ENCODE measurements at places on chromosomes 5 and 9.

DNA sequence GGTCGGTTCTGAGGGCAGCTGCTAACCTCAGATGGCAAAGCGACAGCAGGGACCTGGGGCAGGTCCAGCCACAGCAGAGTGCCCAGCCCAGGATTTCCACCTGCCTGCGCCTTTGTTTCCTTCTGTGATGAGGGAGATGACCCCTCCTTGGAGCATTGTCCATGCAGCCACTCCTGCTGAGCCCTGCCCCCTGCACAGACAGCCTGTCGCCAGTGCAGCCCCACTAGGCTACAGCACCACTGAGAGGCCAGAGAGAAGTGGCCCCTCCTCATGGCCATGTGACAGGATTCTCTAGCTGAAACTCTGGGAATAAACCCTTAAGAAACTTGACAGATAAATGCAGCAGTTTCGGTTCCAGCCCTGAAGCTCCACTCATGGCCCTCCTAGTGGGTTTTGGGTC, 10.5 kb upstream of the MRNIP start:
- H3K4me1 ChIP-seq, result no peaks in the 10 kb centered on the region
- no peak overlapping the region for H3K27ac ChIP-seq
- DNase-seq, result no peak
- no peaks in the 10 kb centered on the region for H3K27me3 ChIP-seq

- DNase-seq, result no peak
- no peaks in the 10 kb centered on the region for H3K36me3 ChIP-seq
- H3K27ac ChIP-seq, result no peak overlapping the region
- no peak overlapping the region for H3K4me3 ChIP-seq
- H3K4me1 ChIP-seq, result no peaks in the 10 kb centered on the region
Observed at GRCh38 chr5:120098902-120099535, 365.1 kb upstream of the PRR16 start.

DNA sequence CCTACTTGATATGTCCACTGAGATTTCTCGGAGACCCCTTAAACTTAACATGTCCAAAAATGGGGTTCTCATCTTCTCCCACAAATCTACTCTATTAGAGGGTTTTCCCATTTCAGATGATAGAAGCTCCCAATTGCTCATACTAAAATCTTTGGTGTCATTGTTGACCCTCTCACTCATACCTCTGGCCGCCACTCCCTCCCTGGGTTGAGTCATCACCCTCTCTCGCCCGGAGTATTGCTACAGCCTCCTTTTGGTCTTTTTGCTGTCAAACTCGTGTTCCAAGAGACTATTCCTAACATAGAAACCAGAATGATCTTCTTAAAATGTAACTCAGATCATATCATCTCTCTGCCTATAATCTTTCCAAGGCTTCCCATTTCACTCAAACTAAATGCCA, 91.0 kb upstream of the GNAQ start:
- H3K4me1 ChIP-seq, result peaks cover 2% of the 10 kb centered on the region
- no peak overlapping the region for H3K27ac ChIP-seq
- H3K27me3 ChIP-seq, result no peaks in the 10 kb centered on the region
- DNase-seq, result no peak
- H3K36me3 ChIP-seq, result no peaks in the 10 kb centered on the region
- no peak overlapping the region for H3K4me3 ChIP-seq

DNA sequence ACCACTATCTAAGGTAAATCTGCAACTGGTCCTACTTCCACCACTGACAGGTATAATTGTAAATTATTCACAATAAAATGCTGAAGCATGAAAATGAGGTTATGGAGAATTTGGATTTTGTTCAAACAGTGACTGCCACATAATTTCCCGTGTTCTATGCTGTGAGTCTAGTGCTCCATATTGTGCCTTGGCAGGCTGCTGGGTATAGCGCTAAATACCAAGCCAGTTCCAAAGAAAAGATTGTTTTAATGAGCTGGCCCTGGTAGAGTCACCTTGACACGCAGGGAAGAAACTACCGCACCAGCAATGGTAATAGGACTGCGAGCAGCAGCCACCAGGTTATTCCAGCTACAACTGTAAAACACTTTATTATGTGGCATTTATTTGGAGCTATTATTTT, 30.4 kb downstream of the PSMB7 start:
- H3K4me3 ChIP-seq, result no peak overlapping the region
- H3K4me1 ChIP-seq, result peaks cover 6% of the 10 kb centered on the region
- H3K27me3 ChIP-seq, result no peaks in the 10 kb centered on the region
- no peak for DNase-seq
- peaks cover 42% of the 10 kb centered on the region for H3K36me3 ChIP-seq
- H3K27ac ChIP-seq, result no peak overlapping the region

GRCh38 chr5:107483231-107484024, 187.3 kb downstream of the EFNA5 start:
- H3K27ac ChIP-seq, result no peak overlapping the region
- no peaks in the 10 kb centered on the region for H3K27me3 ChIP-seq
- no peak overlapping the region for H3K4me3 ChIP-seq
- peaks cover 4% of the 10 kb centered on the region for H3K4me1 ChIP-seq

- H3K4me3 ChIP-seq, result no peak overlapping the region
- no peaks in the 10 kb centered on the region for H3K4me1 ChIP-seq
- H3K27ac ChIP-seq, result no peak overlapping the region
- H3K27me3 ChIP-seq, result no peaks in the 10 kb centered on the region
- no peak for DNase-seq
Observed at GRCh38 chr5:59819806-59820205, 73.7 kb downstream of the PDE4D start.

GRCh38 chr9:92649007-92649406, 20.9 kb downstream of the IPPK start:
- H3K27ac ChIP-seq, result no peak overlapping the region
- H3K36me3 ChIP-seq, result peaks cover 66% of the 10 kb centered on the region
- no peak overlapping the region for H3K4me3 ChIP-seq

DNA sequence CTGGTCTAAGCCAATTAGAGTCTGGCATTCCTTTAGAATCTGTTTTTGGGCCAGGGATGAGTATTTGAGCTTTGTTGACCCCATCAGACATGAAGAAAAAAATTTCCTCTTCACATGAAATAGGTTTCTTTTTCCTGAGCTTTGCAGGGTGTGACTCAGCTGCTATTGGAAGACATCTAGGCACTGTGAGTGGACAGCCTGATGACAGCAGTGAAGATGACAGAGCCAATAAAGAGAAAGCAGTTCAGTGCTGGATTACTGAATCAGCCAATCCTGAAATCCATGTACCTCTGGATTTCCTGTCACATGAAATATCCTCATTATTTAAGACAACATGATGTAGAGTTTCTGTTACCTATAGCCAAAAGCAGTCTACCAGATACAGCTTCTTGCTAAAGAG, 51.3 kb upstream of the GRIA1 start:
- no peaks in the 10 kb centered on the region for H3K4me1 ChIP-seq
- no peak overlapping the region for H3K27ac ChIP-seq
- no peak overlapping the region for H3K4me3 ChIP-seq
- no peaks in the 10 kb centered on the region for H3K36me3 ChIP-seq
- peaks cover 2% of the 10 kb centered on the region for H3K27me3 ChIP-seq

- no peaks in the 10 kb centered on the region for H3K27me3 ChIP-seq
- no peak overlapping the region for H3K4me3 ChIP-seq
- no peaks in the 10 kb centered on the region for H3K36me3 ChIP-seq
- no peak for DNase-seq
- no peak overlapping the region for H3K27ac ChIP-seq
Observed at GRCh38 chr5:103938146-103938695, 375.6 kb upstream of the NUDT12 start.

DNA sequence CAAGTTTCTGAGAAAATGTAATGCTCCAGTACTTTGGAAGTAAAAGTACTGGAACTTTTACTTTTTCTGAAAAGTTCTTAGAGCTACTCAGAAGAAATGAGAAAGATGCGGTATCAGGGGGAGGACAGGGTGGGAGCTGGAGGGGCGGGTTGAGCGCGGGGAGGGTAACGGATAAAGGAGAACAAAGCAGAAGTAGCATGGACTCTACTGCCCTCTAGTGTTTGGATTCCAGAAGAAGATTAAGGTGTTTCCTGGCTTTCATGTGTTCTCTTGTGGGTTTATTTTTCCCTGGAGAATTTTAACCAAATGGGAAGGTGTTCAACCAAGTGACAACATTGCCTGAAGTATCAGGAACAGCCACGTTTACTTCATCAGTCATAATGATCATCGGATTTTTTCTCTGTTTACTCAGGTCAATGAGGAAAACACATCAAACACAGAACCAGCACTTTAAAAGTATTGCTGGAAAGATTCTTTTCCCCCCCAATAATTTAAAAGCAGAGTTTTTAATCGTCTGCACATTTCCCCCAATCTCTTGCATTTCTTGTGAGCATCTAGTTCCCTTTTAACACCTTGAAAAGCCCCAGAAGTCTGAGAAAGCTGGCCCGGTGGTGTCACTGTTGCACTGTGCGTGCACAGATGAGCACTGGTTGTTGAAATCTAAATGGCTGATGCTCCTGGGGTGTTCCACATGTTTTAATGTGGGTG, 190.6 kb downstream of the MPDZ start:
- peaks cover 6% of the 10 kb centered on the region for H3K4me1 ChIP-seq
- no peak overlapping the region for H3K27ac ChIP-seq
- no peaks in the 10 kb centered on the region for H3K36me3 ChIP-seq
- DNase-seq, result peak; percentile 59

GRCh38 chr5:53355316-53355715, 125.1 kb upstream of the FST start:
- no peak for DNase-seq
- H3K27me3 ChIP-seq, result no peaks in the 10 kb centered on the region
- no peak overlapping the region for H3K4me3 ChIP-seq

- H3K27ac ChIP-seq, result no peak overlapping the region
- peaks cover 9% of the 10 kb centered on the region for H3K4me1 ChIP-seq
- no peak overlapping the region for H3K4me3 ChIP-seq
- H3K27me3 ChIP-seq, result no peaks in the 10 kb centered on the region
- no peak for DNase-seq
Observed at GRCh38 chr9:92671323-92671722, 1.4 kb upstream of the IPPK start.

DNA sequence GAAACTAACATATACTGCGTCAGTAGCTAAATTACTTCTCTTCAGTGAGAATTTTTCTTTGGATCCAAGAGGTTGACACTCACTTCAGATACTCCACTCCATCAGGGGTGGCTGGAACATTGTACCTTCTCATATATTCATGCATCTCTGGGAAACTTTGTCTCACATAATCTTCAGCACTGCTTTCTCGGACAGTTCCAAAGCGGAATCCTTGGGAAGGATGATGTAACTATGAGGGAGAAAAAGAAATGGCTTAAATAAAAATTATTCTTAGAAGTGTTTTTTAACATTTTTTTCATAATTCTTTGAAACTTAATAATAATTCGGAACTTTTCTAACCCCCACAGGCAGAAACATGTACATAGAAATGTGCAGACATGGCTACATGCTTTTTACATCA, 33.4 kb upstream of the PPP3R2 start:
- no peak overlapping the region for H3K4me3 ChIP-seq
- H3K27me3 ChIP-seq, result no peaks in the 10 kb centered on the region
- H3K36me3 ChIP-seq, result no peaks in the 10 kb centered on the region
- DNase-seq, result peak; percentile 5

DNA sequence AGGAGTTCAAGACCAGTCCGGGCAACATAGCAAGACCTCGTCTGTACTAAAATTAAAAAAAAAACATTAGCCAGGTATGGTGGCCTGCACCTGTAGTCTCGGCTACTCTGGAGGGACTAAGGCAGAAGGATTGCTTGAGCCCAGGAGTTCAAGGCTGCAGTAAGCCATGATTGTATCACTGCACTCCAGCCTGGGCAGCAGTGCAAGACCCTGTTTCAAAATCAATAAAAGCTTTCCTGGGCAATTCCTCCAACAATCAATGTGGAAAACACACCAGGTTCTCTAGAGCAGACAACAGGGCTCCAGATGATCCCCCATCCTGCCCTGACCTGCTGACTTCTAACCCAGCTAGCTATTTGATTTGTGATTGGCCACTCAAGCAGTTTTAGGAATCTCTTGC, 1.2 kb downstream of the AK8 start:
- no peak for DNase-seq
- no peaks in the 10 kb centered on the region for H3K27me3 ChIP-seq
- no peak overlapping the region for H3K27ac ChIP-seq
- peaks cover 5% of the 10 kb centered on the region for H3K4me1 ChIP-seq

DNA sequence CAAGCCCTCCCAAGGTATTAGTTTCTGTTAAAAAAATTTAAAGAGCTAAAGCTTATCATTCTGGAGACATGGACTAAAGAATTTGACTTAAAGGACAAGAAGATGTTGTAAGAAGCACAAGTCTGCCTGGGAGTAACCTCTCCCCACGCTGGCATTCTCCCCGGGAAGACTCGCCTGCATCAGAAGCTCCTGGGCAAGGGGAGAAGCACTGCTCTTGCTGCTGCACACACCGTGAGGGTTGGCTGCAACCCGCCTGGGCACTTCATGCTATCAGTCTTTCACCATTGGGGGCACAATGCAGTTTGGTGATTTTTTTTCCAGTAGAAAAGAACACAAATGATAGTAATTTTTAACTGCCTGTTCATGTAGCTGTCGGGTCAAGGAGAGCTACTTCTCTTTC, 192.5 kb upstream of the PANK3 start:
- no peaks in the 10 kb centered on the region for H3K36me3 ChIP-seq
- no peak for DNase-seq

DNA sequence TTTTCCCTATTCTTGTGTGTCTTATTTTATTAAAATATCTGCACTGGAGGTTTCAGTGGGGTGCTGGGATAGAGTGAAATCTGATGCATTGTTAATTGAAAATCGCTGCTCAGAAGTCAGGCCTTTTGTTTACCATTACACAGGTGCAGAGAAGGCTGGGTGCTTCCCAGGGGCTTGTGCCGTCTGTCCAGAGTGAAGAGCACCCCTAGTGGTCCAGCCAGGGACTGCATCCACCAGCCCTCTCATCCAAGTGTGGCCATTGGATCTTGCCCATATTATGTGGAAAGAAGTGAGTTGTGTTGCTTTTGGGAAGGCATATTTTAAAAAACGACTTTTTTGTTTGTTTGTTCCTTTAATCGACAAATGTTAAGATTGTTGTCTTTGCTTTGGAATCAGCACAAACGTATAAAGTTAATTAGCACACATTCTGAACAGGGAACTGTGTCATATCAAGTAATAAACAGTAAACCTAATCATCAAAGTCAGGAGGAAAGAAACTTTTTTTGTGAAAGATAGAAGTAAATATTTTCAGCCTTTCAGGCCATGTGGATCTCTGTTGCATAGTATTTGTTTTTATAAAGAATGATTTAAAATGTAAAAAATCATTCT, 315.6 kb downstream of the MTRR start:
- DNase-seq, result peak; percentile 8
- H3K27ac ChIP-seq, result no peak overlapping the region
- H3K4me3 ChIP-seq, result no peak overlapping the region

GRCh38 chr9:99351647-99352046, 129.6 kb downstream of the SEC61B start:
- DNase-seq, result no peak
- no peaks in the 10 kb centered on the region for H3K36me3 ChIP-seq
- H3K4me1 ChIP-seq, result no peaks in the 10 kb centered on the region

GRCh38 chr9:28445211-28445610, 871.9 kb upstream of the C9orf72 start:
- no peaks in the 10 kb centered on the region for H3K27me3 ChIP-seq
- no peak for DNase-seq
- no peaks in the 10 kb centered on the region for H3K4me1 ChIP-seq
- H3K4me3 ChIP-seq, result no peak overlapping the region
- H3K27ac ChIP-seq, result no peak overlapping the region

- no peaks in the 10 kb centered on the region for H3K27me3 ChIP-seq
- peaks cover 3% of the 10 kb centered on the region for H3K36me3 ChIP-seq
- H3K4me3 ChIP-seq, result no peak overlapping the region
- no peaks in the 10 kb centered on the region for H3K4me1 ChIP-seq
Observed at GRCh38 chr5:160097991-160098390, 21.3 kb downstream of the PWWP2A start.

- DNase-seq, result no peak
- H3K36me3 ChIP-seq, result no peaks in the 10 kb centered on the region
- peaks cover 11% of the 10 kb centered on the region for H3K4me1 ChIP-seq
- no peak overlapping the region for H3K4me3 ChIP-seq
- no peaks in the 10 kb centered on the region for H3K27me3 ChIP-seq
Observed at GRCh38 chr9:101165131-101165530, 136.6 kb downstream of the PLPPR1 start.
